ENCODE measurements at places on chromosomes 4 and X.

DNA sequence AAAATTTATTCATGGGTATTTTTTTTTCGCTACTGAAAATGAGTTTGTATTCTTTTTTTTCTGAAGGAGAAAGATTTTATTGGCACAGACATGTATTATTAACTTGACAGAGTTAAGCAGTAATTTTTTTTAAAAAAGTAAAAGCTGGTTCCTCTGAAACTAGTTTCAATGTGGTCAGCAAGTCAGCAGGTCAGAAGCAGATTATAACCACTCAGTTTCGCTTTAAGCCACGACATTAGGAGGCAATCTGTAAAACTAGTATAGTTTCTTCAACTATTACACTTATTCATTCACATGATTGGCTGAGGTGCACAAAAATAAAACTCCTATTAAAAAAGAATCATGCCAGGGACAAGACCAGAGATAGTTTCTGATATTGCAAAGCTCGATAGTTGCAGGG, 714.2 kb upstream of the PCDH7 start:
- no peak for DNase-seq

GRCh38 chr4:7031558-7032449, 11.4 kb upstream of the TADA2B start:
- no peak for DNase-seq

DNA sequence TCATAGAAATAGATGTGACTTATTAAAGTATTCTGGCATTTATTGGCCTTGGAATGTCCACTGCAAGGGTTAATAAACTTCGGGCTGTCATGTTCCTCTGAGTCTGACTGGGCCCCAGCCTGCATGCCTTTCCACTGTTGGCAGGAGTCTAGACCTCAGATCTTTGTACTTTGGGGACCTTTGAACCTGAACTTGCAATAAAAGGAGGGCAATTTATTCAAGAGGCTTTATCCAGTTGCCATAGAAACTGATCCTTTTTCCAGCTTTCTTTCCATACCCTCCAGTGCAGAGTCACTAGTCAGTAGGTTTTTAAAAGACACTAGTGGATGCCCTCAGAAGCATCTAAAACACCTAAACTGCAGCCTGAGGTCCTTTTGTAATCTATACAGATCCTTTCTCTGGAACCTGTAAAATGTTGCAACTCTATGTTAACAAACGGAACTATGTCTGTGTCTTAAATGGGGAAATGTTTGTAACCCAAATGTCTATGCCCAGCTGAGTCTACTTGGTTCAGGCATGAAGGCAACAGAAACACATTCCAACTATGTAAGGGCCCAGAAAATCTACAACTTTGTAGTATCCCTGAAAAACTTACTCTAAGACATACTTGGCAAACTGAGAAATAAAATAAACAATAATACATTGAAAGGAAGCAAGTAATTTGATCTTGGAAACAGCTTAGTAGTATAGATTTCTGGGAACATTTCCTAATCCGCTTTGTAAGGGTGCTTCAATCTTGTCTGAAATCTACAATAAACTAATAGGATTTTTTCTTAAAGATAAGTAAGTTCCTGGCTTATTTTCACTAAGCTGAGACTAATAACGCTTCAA, 41.5 kb downstream of the SOWAHB start:
- DNase-seq: no peak

DNA sequence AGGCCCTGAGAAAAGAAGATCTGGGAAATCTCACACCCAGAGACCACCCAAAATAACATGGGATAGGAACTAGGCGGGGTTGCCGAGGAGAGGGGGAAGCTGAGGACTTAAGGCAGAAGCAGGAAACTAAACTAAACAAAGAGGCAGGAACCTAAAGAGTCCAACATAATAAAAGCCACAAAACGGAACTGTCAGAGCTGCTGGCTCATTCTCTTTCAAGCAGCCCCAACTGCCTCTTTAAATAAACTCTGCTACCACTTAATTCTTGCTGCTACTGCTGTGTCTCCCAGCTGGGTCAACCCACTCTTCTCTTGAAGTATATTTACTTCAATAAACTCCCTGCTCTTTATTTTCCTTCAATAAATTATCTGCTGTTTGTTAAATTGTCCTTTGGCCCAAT, 44.5 kb downstream of the MAGEB16 start:
- DNase-seq: no peak

- no peak for DNase-seq
Observed at GRCh38 chr4:7062816-7063215, 5.0 kb downstream of the GRPEL1 start.

DNA sequence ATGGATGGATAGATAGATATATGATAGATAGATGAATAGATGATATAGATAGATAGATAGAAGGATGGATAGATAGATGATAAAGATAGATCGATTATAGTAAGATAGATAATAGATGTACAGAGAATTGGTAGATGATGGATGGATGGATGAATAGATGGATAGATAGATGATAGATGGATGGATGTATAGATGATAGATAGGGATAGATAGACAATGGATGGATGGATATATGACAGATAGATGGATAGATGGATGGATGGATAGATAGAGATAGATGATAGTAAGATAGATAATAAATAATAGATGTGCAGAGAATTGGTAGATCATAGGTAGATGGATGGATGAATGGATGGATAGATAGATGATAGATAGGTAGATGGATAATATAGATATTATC, 12.2 kb downstream of the GYG2 start:
- no peak for DNase-seq

GRCh38 chr4:20474119-20474518, 222.4 kb downstream of the SLIT2 start:
- no peak for DNase-seq

- no peak for DNase-seq
Observed at GRCh38 chr4:73452953-73453700, 17.1 kb downstream of the AFP start.

DNA sequence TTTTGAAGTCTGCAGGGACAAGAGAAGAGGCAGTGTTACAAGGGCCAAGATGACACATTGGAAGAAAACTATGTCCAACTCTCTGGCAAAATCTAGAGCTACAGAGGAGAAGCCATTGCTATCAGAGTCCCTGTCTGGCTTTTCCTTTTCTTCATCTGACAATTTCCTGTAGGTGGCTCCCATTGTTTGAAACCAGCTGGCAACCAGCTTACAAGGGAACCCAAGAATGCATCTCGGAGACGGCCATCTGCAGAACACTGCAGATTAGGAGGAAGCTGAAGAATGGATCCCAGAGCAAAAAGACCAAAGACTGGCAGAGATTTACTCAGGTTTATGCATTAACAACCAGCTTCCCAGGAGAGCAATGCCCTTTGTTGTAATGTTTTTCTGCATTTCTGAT, 216.2 kb upstream of the CTSO start:
- DNase-seq: no peak

DNA sequence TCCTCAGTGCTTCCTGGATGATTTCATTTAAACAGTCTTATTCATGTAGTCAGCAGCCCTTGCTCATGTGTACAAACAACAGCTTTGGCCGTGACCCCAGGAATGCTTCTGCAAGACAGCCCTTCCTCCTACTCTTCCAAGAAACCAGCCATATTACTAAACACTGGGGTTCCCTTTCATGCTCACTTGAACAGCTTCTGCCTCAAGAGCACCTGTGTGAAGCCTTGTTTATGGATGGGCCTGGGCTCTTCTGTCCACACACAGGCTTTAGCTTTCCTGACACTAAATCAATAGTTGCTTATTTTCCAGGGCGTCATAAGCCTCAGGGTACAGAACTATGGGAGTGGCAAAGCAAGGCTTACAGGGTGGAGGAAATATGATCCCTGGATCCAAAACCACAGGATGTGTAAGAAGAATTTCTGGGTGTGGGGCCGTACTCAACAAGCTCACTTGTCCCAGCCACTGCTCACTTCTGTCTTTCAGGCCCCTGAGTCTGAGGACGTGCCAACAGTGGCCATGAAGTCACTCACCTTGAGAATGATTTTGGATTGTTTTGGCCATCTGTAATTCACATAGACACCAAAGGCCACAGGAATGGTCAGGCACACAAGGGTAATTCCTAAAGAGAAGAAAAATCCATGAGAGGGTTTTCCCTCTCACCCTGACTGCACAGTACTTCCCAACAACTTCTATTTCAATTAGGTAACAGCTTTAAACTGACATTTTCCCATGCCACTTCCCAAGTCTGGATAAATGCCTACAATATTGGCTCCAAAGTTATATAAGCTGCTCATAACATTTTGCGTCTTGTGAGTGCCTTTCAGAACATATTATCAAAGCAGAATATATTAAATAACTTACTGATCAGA, 17.7 kb downstream of the SLC10A6 start:
- no peak for DNase-seq

DNA sequence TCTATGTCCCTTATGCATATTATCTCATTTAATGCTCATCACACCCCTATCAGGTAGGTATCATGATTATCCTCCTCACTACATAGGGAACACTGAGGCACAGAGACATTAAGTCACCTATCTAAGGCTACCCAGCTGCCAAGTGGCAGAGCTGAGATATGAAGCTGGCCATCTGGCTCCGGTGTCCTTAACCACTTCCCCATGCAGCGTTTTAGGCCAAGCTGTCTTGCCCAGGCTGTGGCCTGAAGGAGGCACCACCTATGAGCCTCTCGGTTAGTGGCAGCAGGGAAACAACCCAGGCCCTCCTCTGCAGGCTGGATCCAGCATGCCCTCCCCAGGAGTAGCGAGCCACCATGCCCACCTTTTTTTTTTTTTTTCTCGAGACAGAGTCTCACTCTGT, 16.3 kb downstream of the PJA1 start:
- no peak for DNase-seq

- DNase-seq: no peak
Observed at GRCh38 chr4:176920694-176921093, 128.0 kb upstream of the VEGFC start.

DNA sequence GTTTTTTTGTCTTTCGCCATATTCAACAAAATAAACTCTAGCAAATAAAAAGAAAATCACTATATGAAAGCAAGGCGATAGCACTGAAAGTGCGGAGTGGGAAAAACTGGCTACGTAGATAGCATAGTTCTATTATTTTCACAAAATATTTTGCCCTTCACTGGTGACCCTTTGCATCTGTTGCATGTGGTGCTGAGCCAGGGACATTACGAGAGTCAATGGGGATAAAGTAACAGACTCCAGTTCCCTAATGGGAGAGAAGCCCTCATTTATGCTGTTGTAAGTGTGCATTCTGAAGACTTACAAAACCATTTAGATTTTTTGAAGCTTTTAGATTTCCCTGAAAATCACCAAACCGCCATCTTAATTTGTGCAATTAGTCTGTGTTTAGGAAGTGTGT, 501.6 kb downstream of the PPARGC1A start:
- no peak for DNase-seq

DNA sequence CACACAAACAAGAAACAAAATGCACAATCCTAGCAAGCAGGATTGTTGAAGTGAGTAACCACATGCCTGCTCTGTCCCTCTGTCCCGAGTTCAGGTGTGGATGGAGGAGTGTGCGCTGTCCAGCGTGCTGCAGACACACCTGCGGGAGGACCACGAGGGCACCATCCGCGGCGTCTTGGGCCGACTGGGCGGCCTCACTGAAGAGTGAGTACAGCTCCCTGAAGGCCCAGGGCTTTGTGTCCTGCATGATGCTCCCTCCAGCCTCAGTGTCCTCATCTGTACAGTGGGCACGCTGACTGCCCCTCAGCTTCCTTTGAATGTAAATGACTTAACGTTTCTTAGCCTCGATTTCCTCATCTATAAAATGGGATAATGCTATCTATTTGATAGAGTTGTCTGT, 82.5 kb downstream of the EVC start:
- no peak for DNase-seq

GRCh38 chrX:153674219-153674851, 722 bp upstream of the PNCK start:
- DNase-seq: no peak

DNA sequence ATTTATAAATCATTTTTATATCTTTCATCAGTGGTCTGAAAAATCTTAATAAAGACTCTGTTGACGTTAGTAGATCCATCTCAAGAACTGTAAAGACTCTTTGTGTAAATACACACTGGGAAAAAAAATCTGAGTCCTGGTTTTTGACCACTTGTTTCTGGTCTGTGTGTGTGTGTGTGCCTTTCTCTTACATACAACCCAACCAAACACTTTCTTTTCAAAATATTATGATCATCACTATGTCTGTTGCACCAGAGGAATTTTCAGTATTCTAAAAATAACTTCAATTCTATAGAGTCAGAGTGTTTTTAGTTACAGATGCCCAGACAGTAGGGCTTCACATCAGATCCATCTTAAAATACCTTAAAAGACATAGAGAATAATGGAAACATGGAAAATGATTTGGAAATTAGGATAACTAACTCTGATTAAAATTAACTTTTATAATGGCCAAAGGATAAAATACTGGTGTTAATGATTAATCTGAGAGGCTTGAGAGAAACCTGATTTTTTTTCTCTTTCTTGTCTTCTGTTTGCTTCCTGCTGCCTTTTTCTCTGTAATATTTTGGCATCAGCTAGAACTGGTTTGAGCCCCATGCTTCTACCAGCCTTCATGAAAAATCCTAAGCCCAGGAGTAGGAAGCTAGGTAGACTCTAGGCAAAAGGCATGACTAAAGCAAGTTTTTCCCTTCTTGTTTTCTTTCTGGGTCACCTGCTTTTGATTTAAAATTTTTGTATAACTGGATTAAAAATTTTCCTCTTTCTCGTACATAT, 99.7 kb downstream of the ATXN3L start:
- no peak for DNase-seq

GRCh38 chr4:45294464-45294863, 568.1 kb upstream of the GNPDA2 start:
- no peak for DNase-seq

GRCh38 chrX:99703473-99703872, 706.6 kb downstream of the PCDH19 start:
- DNase-seq: no peak

DNA sequence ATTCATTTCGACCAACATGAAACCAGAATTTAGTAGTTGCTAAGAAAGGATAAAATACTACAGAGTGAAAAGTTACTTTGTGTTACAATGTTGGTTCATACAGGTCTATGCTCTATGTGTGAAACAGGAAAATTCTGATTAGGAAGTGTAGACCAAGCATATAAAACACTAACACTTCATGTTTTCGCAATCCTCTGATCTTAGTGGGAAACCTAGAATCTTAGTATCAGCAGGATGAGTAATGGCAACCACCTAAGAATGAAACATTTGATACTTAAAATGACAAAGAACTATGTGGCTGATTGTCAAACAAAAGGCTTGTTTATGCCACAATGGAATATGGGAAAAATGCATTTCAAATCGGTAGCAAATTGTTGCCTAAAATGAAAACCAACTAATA, 116.1 kb downstream of the AMMECR1 start:
- no peak for DNase-seq

GRCh38 chrX:49308604-49309269, 5.3 kb downstream of the GAGE10 start:
- no peak for DNase-seq

DNA sequence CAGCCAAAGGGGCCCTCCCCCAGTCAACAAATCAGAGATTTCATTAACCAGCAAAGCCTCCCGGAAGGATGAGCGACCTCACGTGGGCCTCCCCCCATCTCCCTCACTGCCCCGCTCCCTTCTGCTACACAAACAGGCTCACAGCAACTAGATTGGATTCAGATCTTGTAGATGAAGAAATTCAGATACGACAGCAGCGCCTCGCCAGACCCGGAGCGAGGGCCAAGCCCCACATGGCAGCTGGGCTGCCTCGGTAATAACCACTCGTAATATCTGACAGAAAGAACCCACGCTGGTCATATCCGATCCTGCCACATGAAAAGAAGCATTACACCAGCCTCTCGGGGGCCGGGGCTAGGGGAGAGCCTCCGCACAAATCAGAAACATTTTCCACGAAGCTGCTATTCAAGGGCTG, 581.3 kb downstream of the BCOR start:
- DNase-seq: no peak

GRCh38 chrX:2343413-2343812, 157.4 kb downstream of the DHRSX start:
- DNase-seq: no peak

GRCh38 chr4:61201961-61202637, 2.0 kb downstream of the ADGRL3 start:
- no peak for DNase-seq
